Spleen (tissue), 13 donors: ENCODE measurements at places on chromosomes 5 and 9.

DNA sequence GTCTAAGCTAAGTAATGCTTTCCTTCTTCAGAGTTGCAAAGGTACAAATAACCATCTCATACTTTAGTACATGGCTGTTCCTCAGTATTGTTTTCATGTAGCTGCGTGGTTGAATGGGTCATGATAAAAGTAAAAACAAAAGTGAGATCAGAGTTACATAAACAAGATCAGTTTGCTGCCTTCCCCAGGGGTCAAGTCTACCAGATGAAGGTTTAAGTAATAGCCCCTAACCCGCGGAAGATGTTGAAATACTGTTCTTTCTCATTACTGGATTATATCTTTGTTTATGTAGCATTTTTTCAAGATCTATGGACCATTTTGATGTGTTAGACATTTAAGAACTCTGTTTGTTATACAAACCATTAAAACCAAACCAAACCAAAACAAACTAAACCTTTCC lies 34.1 kb upstream of the ARRDC3 start:
- no peaks in the 10 kb centered on the region for H3K36me3 ChIP-seq
- H3K27me3 ChIP-seq: no peaks in the 10 kb centered on the region
- H3K4me1 ChIP-seq: peaks cover 7% of the 10 kb centered on the region
- H3K27ac ChIP-seq: no peak overlapping the region

GRCh38 chr9:133080161-133080560 lies 18.4 kb downstream of the CEL start:
- H3K27ac ChIP-seq: no peak overlapping the region
- no peaks in the 10 kb centered on the region for H3K27me3 ChIP-seq
- no peak overlapping the region for H3K4me3 ChIP-seq
- DNase-seq: no peak

- no peak for DNase-seq
- H3K4me3 ChIP-seq: no peak overlapping the region
- no peaks in the 10 kb centered on the region for H3K27me3 ChIP-seq
- H3K4me1 ChIP-seq: no peaks in the 10 kb centered on the region
- no peak overlapping the region for H3K27ac ChIP-seq
Observed at GRCh38 chr5:102627315-102627714, 127.8 kb upstream of the PAM start.

- H3K27me3 ChIP-seq: no peaks in the 10 kb centered on the region
- no peaks in the 10 kb centered on the region for H3K36me3 ChIP-seq
- DNase-seq: no peak
- no peak overlapping the region for H3K27ac ChIP-seq
- no peak overlapping the region for H3K4me3 ChIP-seq
- no peaks in the 10 kb centered on the region for H3K4me1 ChIP-seq
Observed at GRCh38 chr5:25619273-25619672, 974.5 kb upstream of the CDH10 start.

- no peaks in the 10 kb centered on the region for H3K36me3 ChIP-seq
- H3K4me1 ChIP-seq: peaks cover 12% of the 10 kb centered on the region
- DNase-seq: peak; percentile 60
- H3K4me3 ChIP-seq: no peak overlapping the region
- H3K27ac ChIP-seq: no peak overlapping the region
Observed at GRCh38 chr9:34556949-34557348, 32.6 kb downstream of the CNTFR start.

DNA sequence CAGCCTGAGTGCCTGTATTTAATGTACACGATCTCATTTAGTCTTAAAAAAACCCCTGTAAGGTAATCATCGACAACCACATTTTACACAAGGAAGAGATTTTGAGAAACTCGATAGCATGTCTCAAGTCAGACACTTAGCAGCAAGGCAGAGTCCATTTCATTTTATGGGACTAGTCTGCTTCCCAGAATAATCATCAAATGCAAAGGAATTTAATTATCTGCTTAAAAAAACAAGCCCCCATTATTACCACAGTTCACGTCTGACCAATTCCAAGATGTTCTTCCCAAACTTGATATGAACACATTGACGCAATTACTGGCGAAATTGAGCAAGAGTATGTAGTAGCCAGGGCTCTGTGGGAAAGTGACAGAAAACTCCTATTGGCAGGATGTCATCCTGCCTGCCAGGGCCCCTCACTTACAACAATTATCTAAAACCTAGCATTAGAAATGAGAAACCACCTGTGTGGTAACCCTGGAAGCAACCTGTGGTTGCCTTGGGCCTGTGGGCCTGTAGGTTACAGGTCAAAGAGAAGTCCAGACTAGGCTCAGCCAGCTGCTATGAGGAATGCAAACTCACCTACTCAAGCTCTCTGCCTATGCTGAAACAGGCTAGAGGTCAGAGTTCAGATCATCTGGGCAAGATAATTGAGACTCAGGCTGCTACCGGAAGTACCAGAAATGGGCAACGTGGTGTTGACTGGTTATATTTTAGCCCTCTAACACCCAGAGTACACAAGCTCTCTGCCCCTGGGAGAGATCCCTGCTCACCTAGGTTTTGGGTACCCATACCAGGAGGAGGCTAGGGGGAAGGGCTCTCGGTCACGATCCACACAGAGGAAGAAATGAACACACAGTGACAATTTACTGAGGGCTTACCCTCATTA lies 1.6 kb downstream of the B4GALT1 start:
- H3K27me3 ChIP-seq: no peaks in the 10 kb centered on the region
- no peaks in the 10 kb centered on the region for H3K36me3 ChIP-seq
- H3K27ac ChIP-seq: peak overlapping the region; percentile 99
- peaks cover 75% of the 10 kb centered on the region for H3K4me1 ChIP-seq
- peak; percentile 78 for DNase-seq

DNA sequence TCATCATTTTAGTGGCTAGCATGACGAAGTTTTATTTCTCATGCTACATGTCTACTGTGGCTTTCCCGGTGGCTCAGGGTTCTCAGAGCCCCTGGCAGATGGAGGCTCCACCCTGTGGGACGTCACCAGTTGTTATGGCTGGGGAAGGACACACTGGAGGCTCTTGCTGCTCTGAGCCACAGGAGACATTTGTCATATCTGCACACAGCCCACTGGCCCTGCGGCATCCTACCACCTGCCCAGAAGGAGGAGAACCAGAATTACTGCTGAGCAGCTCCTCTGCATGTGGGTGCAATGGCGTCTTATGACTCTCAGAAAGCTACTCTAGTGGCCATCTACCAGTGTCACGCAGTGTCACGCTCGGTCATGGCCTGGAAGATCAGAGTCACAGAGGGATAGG lies 6.6 kb downstream of the OR13J1 start:
- H3K36me3 ChIP-seq: no peaks in the 10 kb centered on the region
- H3K4me1 ChIP-seq: no peaks in the 10 kb centered on the region
- H3K4me3 ChIP-seq: no peak overlapping the region
- H3K27ac ChIP-seq: no peak overlapping the region
- DNase-seq: no peak

- no peak for DNase-seq
- no peaks in the 10 kb centered on the region for H3K27me3 ChIP-seq
- no peak overlapping the region for H3K27ac ChIP-seq
- no peak overlapping the region for H3K4me3 ChIP-seq
- no peaks in the 10 kb centered on the region for H3K4me1 ChIP-seq
- H3K36me3 ChIP-seq: no peaks in the 10 kb centered on the region
Observed at GRCh38 chr5:166648736-166649135, 1642.7 kb upstream of the WWC1 start.

DNA sequence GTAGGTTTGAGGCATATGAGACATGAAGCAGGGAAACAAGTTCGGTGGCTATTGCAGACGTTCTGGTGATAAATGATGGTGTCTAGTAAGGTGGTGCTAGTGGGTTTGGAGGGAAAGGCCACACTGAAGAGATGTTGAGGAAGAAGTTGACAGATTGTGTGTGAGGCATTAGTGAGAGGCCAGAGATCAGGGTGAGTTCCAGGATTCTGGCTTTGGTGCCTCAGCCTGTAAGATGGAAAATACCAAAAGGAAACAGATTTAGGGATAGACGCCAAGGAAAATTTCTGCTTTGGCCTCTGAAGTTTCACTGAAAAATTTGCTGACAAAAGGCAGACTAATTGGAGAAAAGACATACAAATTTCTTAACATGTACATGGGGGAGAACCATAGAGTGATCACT lies 6.4 kb upstream of the PAIP1 start:
- no peaks in the 10 kb centered on the region for H3K4me1 ChIP-seq
- DNase-seq: no peak
- H3K4me3 ChIP-seq: no peak overlapping the region
- H3K27ac ChIP-seq: no peak overlapping the region
- H3K27me3 ChIP-seq: no peaks in the 10 kb centered on the region

DNA sequence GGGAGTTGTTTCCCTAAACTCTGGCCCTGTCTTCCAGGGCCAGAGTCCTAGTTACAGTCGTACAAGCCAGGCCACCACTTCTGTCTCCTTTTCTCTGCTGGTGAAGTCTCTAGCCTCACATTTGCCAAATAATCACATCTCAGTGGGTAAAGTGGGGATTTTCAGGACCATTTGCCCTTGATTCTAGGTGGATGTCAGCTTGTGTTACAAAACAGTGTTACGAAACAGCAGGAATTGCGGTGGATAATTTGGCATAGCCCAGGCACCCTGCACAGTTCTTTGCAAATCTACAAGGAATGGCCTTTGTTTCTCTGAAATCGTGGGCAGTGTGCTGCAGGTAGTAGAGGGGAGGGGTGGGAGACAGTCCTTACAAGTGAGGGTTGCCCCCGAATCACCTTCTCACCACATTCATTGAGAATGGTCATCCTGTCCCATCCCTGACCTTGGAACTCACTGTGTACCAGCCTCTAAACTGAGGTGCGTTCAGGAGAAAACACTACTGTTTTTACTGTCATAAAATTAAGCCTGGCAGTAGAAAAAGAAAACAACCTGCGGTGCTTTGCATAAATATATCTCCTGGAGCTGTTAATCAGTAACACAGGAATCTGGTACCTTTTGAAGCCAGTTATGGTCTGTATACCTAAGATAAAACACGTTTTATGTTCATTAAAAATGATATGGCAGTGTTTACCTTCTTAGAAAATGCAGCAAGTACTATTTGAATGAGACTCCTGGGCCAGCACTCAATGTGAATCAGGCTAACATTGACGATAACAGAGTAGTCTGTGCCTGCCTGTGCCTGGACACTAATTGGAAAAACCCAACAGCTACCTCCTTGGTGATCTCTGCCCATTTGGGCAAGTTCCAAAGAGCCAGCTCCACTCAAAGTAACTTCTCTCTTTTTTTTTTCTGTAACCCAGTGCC lies 44.3 kb downstream of the CYSTM1 start:
- H3K4me1 ChIP-seq: no peaks in the 10 kb centered on the region
- H3K4me3 ChIP-seq: no peak overlapping the region
- no peaks in the 10 kb centered on the region for H3K27me3 ChIP-seq
- no peaks in the 10 kb centered on the region for H3K36me3 ChIP-seq
- no peak for DNase-seq

- no peaks in the 10 kb centered on the region for H3K4me1 ChIP-seq
- H3K36me3 ChIP-seq: no peaks in the 10 kb centered on the region
- no peak overlapping the region for H3K4me3 ChIP-seq
- no peaks in the 10 kb centered on the region for H3K27me3 ChIP-seq
- H3K27ac ChIP-seq: no peak overlapping the region
Observed at GRCh38 chr5:53825016-53825415, 264.6 kb downstream of the NDUFS4 start.

DNA sequence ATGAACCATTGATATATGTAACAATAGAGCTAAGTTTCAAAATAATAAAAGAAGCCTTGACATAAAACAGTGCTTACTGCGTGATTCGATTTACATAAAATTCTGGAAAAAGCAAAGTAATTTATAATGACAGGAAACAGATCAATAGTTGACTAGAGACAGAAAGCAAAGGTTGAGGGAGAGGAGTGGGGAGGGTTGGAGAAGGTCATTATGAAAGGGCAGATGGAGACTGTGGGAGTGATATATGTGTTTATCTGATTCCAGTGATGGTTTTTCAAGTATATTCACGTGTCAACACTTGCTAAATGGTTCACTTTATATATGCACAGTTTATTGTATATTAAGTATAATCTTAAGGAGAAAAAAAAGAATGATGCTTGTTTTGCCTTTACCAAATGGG lies 1885.7 kb upstream of the NUDT12 start:
- no peak overlapping the region for H3K27ac ChIP-seq
- no peak for DNase-seq
- no peaks in the 10 kb centered on the region for H3K27me3 ChIP-seq
- no peaks in the 10 kb centered on the region for H3K4me1 ChIP-seq
- no peak overlapping the region for H3K4me3 ChIP-seq

GRCh38 chr5:138732466-138732865 lies 20.8 kb upstream of the CTNNA1 start:
- H3K27ac ChIP-seq: no peak overlapping the region
- no peaks in the 10 kb centered on the region for H3K27me3 ChIP-seq
- H3K4me3 ChIP-seq: no peak overlapping the region
- no peaks in the 10 kb centered on the region for H3K4me1 ChIP-seq
- no peaks in the 10 kb centered on the region for H3K36me3 ChIP-seq

GRCh38 chr5:81058121-81058520 lies 98.0 kb downstream of the RASGRF2 start:
- no peak overlapping the region for H3K27ac ChIP-seq
- no peak overlapping the region for H3K4me3 ChIP-seq
- H3K36me3 ChIP-seq: no peaks in the 10 kb centered on the region
- DNase-seq: no peak

DNA sequence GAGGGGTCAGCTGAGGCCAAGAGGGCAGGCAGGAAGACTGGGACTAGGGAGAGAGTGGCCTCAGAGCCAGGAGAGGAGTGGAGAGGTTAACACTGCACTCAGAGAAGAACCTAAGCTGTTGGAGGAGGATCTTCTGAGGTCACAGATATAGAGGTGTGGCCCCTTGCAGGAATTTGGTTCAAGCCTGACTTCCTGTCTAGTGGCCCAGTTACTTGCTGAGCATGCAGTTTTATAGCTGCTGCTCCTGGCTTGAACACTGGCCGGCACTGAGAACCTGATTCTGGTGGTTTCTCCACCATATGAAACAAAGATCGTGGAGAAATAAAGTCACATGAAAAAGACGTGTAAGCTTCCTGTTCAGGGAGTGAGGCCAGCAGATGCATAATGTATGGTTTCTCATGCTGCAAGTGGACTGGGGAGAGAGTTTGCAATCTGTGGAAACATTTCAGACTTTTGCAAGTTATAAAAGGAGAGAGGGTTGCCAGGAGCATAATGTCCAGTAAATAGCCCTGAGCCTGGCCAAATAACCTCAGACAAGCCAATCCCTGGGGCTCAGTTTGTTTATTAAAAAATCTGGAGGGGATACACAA lies 82.6 kb downstream of the GALNT10 start:
- no peak overlapping the region for H3K4me3 ChIP-seq
- no peak for DNase-seq
- H3K36me3 ChIP-seq: peaks cover 4% of the 10 kb centered on the region
- no peaks in the 10 kb centered on the region for H3K27me3 ChIP-seq

- H3K36me3 ChIP-seq: peaks cover 69% of the 10 kb centered on the region
- H3K27me3 ChIP-seq: no peaks in the 10 kb centered on the region
- no peak for DNase-seq
- no peak overlapping the region for H3K27ac ChIP-seq
Observed at GRCh38 chr5:170082701-170083100, 23.0 kb upstream of the FOXI1 start.

DNA sequence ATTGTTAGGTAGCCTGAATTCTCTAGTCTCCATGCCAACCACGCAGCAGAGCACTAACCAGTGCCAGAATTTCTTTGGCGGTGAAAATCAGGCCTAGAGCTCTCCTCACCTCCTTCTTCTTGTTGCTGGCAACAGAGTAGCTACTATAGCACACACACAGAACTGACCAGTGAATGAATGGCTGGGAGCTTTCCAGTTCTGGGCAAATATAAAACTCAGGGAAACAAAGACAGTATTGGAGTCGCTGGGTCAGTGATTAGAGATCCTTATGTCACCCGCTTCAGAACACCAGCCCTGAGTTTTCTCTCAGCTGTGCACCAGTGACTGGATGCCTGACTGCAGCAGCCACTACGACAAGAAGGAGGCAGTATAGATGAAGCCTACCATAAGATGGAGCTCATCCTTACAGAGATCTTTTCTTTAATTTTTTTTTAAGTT lies 26.9 kb upstream of the FEM1C start:
- H3K27ac ChIP-seq: no peak overlapping the region
- no peaks in the 10 kb centered on the region for H3K27me3 ChIP-seq
- H3K4me3 ChIP-seq: no peak overlapping the region
- peaks cover 7% of the 10 kb centered on the region for H3K4me1 ChIP-seq
